ENCODE measurements at places on chromosomes 5 and 9. TPM values are rescaled to one million over a fixed set of nuclear protein-coding genes. Genes with fewer than 3 reads are reported as not detected.

OTP gene
- not detected for total RNA-seq

HRCT1 gene
- not detected for total RNA-seq

SHROOM1 gene
- total RNA-seq: 8.1 TPM

PCA3 gene
- total RNA-seq: not detected

EPB41L4B gene
- total RNA-seq: 21.7 TPM

DNA sequence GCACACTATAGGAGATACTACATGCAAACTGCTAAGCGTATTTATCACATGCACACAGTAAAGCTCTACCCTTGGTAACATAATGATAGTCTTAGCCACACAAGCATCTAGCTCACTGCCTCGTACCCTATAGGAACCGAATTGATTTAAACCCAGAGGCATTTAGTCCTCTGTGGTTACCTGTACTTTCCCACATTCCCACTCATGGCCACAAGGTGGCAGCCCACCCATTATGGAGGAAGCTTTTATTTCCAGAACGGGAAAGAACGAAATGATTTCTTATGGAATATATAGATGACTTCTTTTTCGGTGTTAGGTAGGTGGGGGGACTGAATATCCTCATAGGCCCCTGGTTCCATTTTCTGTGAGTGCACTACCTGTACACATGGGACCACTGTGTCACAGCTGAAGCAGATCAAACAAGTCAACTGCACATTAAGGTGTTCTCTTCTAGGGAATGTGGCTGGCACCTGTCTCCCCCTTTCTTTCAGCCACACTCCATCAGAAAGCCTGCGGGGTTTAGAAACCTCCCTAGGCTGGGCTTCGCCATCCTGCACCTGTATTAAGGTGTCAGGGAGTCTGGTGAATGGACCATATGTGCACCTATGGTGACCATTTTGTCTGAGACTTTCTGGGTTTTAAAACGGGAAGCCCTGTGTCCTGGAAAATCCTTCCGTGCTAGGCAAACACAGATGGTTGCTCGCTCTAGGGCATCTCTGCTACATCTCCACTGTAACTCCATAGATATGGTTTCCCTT lies 313.2 kb downstream of the SLIT3 start:
- H3K27ac ChIP-seq: no peak overlapping the region
- H3K27me3 ChIP-seq: no peaks in the 10 kb centered on the region
- no peak overlapping the region for H3K4me3 ChIP-seq
- H3K36me3 ChIP-seq: no peaks in the 10 kb centered on the region
- peak; percentile 88 for DNase-seq

GRCh38 chr5:128681096-128681495 lies 143.1 kb upstream of the FBN2 start:
- no peak overlapping the region for H3K27ac ChIP-seq
- H3K27me3 ChIP-seq: peaks cover 10% of the 10 kb centered on the region
- no peak overlapping the region for H3K4me3 ChIP-seq
- H3K4me1 ChIP-seq: peaks cover 32% of the 10 kb centered on the region
- peaks cover 8% of the 10 kb centered on the region for H3K36me3 ChIP-seq

DNA sequence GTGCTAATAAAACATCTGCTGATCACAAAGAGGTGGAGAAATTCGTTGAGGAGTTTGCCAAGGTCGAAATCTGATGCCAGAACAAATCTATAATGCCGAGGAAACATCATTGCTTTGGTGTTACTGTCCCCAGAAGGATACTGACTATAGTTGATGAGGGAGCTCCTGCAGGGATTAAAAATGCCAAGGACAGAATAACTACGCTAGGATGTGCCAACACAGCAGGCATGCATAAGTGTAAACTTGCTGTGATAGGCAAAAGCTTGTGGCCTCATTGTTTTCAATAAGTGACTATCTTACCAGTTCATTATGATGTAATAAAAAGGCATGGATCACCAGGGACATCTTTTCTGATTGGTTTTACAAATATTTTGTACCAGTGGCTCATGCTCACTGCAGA lies 66.8 kb upstream of the ADCY2 start:
- H3K27me3 ChIP-seq: no peaks in the 10 kb centered on the region
- H3K36me3 ChIP-seq: peaks cover 2% of the 10 kb centered on the region
- no peak overlapping the region for H3K27ac ChIP-seq
- H3K4me1 ChIP-seq: peaks cover 37% of the 10 kb centered on the region
- H3K4me3 ChIP-seq: no peak overlapping the region
- no peak for DNase-seq

GRCh38 chr5:158458086-158458485 lies 599.1 kb upstream of the CLINT1 start:
- no peak for DNase-seq
- H3K4me1 ChIP-seq: no peaks in the 10 kb centered on the region
- H3K4me3 ChIP-seq: no peak overlapping the region
- no peaks in the 10 kb centered on the region for H3K27me3 ChIP-seq
- no peak overlapping the region for H3K27ac ChIP-seq
- no peaks in the 10 kb centered on the region for H3K36me3 ChIP-seq

DNA sequence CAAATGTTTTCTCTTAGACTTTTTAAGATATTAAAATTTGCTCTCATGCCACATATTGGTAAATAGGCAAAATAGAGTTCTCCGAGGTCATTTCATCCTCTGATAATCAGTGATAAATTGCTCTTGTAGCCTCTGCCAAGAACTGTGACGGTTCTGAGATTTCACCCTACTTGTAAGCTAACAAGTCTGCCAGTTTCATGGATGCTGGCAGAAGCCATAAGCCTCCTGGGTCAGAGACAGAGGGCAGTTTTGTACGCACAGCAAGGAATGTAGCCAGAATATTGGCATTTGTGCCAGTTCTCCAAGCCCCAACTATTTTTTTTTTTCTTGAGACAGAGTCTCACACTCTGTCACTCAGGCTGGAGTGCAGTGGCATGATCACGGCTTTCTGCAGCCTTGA lies 945.0 kb upstream of the WWC1 start:
- H3K27ac ChIP-seq: no peak overlapping the region
- no peaks in the 10 kb centered on the region for H3K36me3 ChIP-seq
- H3K4me3 ChIP-seq: no peak overlapping the region
- H3K4me1 ChIP-seq: no peaks in the 10 kb centered on the region

GRCh38 chr5:67063791-67064190 lies 132.8 kb downstream of the CD180 start:
- H3K4me1 ChIP-seq: peaks cover 32% of the 10 kb centered on the region
- DNase-seq: no peak
- H3K27ac ChIP-seq: no peak overlapping the region
- no peaks in the 10 kb centered on the region for H3K27me3 ChIP-seq
- no peaks in the 10 kb centered on the region for H3K36me3 ChIP-seq
- no peak overlapping the region for H3K4me3 ChIP-seq

DNA sequence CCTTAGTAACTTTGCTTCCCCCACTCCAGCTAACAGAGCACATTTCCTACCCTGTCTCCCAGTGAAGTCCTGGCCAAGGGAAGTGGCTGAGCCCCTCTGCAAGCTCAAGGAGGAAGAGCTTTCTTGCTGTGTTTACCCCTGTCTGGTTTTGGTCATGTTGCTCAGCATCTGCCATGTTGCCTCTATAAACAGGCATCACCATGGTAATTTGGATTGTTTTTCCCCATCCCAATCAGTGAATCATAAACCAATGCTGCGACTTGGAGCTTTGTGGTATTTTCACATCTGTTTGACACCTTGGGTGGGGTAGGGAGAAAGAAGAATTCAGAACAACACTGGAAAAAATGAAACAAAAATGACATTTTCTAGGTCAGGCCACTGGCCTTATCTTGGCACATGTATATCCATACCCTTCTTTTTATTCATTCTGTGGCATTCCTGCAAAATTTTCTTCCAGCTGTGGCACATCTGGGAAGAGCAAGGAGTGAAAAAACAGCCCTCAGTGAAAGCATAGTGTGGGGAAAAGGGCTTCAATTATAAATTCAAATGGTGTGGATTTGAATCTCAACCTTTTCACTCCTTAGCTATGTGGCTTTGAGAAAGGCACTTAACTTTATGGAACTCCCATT lies 42.5 kb downstream of the SLIT3 start:
- H3K4me3 ChIP-seq: no peak overlapping the region
- no peak for DNase-seq
- H3K4me1 ChIP-seq: 0 out of 2 replicates have a peak, but pooled peaks cover 3% of the 10 kb centered on the region
- no peaks in the 10 kb centered on the region for H3K36me3 ChIP-seq

GRCh38 chr5:179250561-179251225 lies 94.6 kb downstream of the ADAMTS2 start:
- peaks cover 15% of the 10 kb centered on the region for H3K36me3 ChIP-seq
- H3K27ac ChIP-seq: no peak overlapping the region
- H3K27me3 ChIP-seq: no peaks in the 10 kb centered on the region
- peak; percentile 10 for DNase-seq

- no peaks in the 10 kb centered on the region for H3K36me3 ChIP-seq
- H3K27ac ChIP-seq: no peak overlapping the region
- H3K4me1 ChIP-seq: no peaks in the 10 kb centered on the region
- H3K4me3 ChIP-seq: no peak overlapping the region
Measured at GRCh38 chr5:194603-195209, 3.4 kb downstream of the LRRC14B start.

DNA sequence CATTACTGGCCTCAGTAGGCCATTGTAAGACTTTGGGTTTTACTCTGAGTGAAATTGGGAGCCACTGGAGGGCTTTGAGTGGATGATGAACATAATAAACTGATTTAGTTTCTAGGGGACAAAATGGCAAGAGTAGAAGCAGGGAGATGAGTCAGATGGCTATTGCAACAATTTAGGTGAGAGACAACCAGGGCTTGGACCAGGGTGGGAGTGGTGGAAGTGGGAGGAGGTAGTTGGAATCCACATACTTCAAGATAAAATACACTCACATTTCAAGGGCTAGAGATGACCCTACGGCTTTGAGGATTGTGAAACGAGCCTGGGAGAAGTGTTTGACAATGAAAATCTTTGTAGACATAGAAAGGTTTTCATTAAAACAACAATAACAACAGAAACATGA lies 136.3 kb downstream of the ACTBL2 start:
- no peaks in the 10 kb centered on the region for H3K27me3 ChIP-seq
- no peaks in the 10 kb centered on the region for H3K4me1 ChIP-seq
- no peak for DNase-seq

DNA sequence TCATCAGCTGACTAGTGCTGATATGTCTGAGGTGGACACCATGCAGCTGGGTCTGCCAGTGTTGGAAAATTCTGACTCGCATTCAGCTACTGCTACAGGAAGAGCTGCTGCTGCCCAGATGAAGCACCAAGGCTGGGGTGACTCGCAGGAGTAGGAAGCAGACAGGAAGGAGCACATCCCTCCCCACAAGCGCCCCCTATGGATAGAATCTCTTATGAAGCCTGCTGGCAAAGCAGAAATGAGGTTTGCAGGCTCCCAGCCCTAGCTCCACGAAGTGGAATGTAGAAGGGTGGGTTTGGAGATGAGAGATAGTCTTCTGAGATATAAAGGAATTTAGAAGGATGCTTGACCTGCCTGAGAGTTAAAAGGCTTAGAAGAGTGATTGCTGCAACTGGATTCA lies 443.0 kb downstream of the ACTL7B start:
- no peaks in the 10 kb centered on the region for H3K36me3 ChIP-seq
- H3K27me3 ChIP-seq: no peaks in the 10 kb centered on the region
- DNase-seq: peak; percentile 67
- H3K27ac ChIP-seq: no peak overlapping the region
- H3K4me1 ChIP-seq: peaks cover 6% of the 10 kb centered on the region

- H3K4me1 ChIP-seq: no peaks in the 10 kb centered on the region
- H3K27ac ChIP-seq: no peak overlapping the region
- H3K27me3 ChIP-seq: no peaks in the 10 kb centered on the region
- H3K4me3 ChIP-seq: no peak overlapping the region
- H3K36me3 ChIP-seq: no peaks in the 10 kb centered on the region
Measured at GRCh38 chr5:2861605-2862004, 110.1 kb upstream of the IRX2 start.

GRCh38 chr9:126517833-126518356 lies 95.8 kb upstream of the LMX1B start:
- DNase-seq: no peak
- no peak overlapping the region for H3K27ac ChIP-seq
- peaks cover 20% of the 10 kb centered on the region for H3K27me3 ChIP-seq
- no peaks in the 10 kb centered on the region for H3K36me3 ChIP-seq
- peaks cover 48% of the 10 kb centered on the region for H3K4me1 ChIP-seq
- no peak overlapping the region for H3K4me3 ChIP-seq

- no peak overlapping the region for H3K27ac ChIP-seq
- H3K4me1 ChIP-seq: no peaks in the 10 kb centered on the region
Measured at GRCh38 chr9:35552837-35553236, 52.2 kb upstream of the TESK1 start.

- no peak for DNase-seq
- no peaks in the 10 kb centered on the region for H3K27me3 ChIP-seq
- no peak overlapping the region for H3K27ac ChIP-seq
- no peak overlapping the region for H3K4me3 ChIP-seq
Measured at GRCh38 chr5:157059891-157060290, 975 bp upstream of the HAVCR1 start.

- H3K36me3 ChIP-seq: no peaks in the 10 kb centered on the region
- no peak overlapping the region for H3K4me3 ChIP-seq
- H3K27me3 ChIP-seq: peaks cover 11% of the 10 kb centered on the region
- no peaks in the 10 kb centered on the region for H3K4me1 ChIP-seq
- DNase-seq: no peak
- no peak overlapping the region for H3K27ac ChIP-seq
Measured at GRCh38 chr5:40688996-40689395, 9.3 kb downstream of the PTGER4 start.

DNA sequence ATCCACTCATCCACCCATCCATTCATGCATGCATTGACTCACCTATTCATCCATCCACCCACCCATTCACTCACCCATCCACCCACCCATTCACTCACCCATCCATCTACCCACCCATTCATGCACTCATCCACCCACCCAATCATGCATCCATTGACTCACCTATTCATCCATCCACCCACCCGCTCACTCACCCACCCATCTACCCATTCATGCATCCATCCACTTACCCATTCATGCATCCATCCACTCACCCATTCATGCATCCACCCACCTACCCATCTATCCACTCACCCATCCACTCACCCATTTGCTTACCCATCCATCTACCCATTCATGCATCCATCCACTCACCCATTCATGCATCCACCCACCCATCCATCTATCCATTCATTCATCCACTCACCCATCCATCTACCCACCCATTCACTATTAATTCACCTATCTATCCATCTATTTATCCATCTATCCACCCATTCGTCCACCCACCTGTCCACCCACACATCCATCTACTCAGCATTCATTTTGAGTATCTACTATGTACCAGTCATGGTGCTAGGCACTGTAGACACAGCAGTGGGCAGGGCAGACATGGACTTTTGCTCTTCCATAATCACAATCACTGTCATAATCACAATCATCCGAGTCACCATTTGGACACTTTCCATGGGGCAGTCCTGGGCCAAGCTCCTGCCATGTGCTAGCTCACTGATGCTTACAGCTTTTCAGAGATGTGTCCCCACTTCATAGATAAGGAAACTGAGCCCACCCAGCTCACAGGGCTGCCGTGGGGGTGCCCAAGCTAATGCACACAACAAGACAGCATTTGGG lies 34.4 kb downstream of the HMCN2 start:
- no peak overlapping the region for H3K27ac ChIP-seq
- H3K36me3 ChIP-seq: peaks cover 10% of the 10 kb centered on the region
- no peak for DNase-seq
- 0 out of 2 replicates have a peak, but pooled peaks cover 2% of the 10 kb centered on the region for H3K4me1 ChIP-seq
- H3K27me3 ChIP-seq: no peaks in the 10 kb centered on the region

- H3K27ac ChIP-seq: no peak overlapping the region
- H3K4me1 ChIP-seq: no peaks in the 10 kb centered on the region
- DNase-seq: no peak
- H3K27me3 ChIP-seq: no peaks in the 10 kb centered on the region
Measured at GRCh38 chr9:78871452-78872331, 574.8 kb downstream of the PSAT1 start.
